Activated naive CD8-positive, alpha-beta T cell treated with anti-CD3 and anti-CD28 coated beads, Interleukin-2, amount 10 ng/mL, durations not matched to agents 7 days and 5 days (primary cell): ENCODE measurements at places on chromosomes 5 and 9. TPM values are rescaled to one million over a fixed set of nuclear protein-coding genes. Genes with fewer than 3 reads are reported as not detected.

- H3K27ac ChIP-seq: no peak overlapping the region
- no peak for DNase-seq
- no peak overlapping the region for H3K4me3 ChIP-seq
- no peaks in the 10 kb centered on the region for H3K36me3 ChIP-seq
- H3K4me1 ChIP-seq: peaks cover 2% of the 10 kb centered on the region
- peaks cover 6% of the 10 kb centered on the region for H3K27me3 ChIP-seq
Measured at GRCh38 chr5:6430418-6431028, 18.1 kb upstream of the UBE2QL1 start.

DNA sequence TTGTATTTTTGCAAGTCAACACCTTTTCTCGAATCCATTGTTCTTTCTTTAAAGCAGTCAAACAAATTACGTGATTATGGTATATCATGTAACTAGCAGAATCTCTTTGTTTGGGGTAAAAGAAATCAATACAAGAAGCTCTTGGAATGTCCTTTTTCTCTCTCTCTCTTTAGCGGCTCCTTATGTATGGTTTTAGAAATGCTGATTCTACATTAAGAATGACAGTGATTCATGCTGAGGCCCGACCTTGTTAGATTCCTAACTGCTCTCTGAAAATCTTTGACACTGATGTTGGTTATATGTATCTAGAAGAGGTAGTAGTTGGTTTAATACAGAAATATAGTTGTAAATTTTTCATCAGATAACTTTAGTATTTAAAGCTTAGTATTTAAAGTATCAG, 76.4 kb downstream of the SNX24 start:
- H3K27ac ChIP-seq: no peak overlapping the region
- no peaks in the 10 kb centered on the region for H3K4me1 ChIP-seq
- no peak for DNase-seq
- H3K27me3 ChIP-seq: no peaks in the 10 kb centered on the region

- H3K36me3 ChIP-seq: no peaks in the 10 kb centered on the region
- peaks cover 7% of the 10 kb centered on the region for H3K4me1 ChIP-seq
- no peak overlapping the region for H3K4me3 ChIP-seq
- no peak for DNase-seq
- H3K27ac ChIP-seq: no peak overlapping the region
- peaks cover 10% of the 10 kb centered on the region for H3K27me3 ChIP-seq
Measured at GRCh38 chr5:71767661-71768060, 48.6 kb downstream of the CARTPT start.

DNA sequence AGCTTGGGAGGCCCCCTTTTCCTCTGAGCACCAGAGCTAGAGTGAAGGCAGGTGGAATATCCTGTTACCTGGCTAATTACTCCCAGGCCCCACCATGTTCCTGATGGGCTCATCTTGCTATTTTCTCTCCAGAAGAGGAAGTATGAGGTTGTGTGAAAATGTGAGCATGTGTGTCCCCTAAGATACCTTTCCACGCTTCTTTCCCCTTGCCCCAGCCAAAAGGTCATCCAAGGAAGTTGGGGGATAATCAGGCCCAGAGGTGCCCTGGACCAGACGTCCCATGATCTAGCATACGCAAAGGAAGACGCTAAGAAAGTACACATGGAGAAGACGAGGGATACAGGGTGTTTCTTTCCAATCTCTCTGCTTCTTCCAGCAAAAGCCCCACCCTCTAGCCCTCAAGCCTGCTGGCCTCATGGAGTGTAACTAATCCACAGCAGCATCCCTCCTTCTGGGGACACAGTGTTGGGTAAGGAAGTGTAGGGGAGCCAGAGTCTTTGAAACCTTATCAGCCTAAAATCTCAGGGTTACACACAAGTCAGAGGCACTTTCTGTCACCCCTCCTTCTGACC, 115.3 kb downstream of the SLC1A3 start:
- no peak for DNase-seq
- no peaks in the 10 kb centered on the region for H3K27me3 ChIP-seq
- H3K4me3 ChIP-seq: no peak overlapping the region
- peaks cover 5% of the 10 kb centered on the region for H3K36me3 ChIP-seq
- H3K27ac ChIP-seq: no peak overlapping the region
- peaks cover 26% of the 10 kb centered on the region for H3K4me1 ChIP-seq

The IRX1 gene
- total RNA-seq: not detected

The ADAMTS2 gene
- not detected for total RNA-seq
